NCI-H748 treated with DMSO at 0.1 percent for 48 hours (cell line): ENCODE measurements at places on chromosomes 11 and 22.
A peak's percentile ranks its signal among the peaks of the same experiment; 100 is the strongest.

GRCh38 chr22:42343121-42343454 is 72.6 kb upstream of the TCF20 start:
- no peak for DNase-seq

GRCh38 chr11:15758857-15759465 is 597.4 kb downstream of the SOX6 start:
- no peak for DNase-seq

DNA sequence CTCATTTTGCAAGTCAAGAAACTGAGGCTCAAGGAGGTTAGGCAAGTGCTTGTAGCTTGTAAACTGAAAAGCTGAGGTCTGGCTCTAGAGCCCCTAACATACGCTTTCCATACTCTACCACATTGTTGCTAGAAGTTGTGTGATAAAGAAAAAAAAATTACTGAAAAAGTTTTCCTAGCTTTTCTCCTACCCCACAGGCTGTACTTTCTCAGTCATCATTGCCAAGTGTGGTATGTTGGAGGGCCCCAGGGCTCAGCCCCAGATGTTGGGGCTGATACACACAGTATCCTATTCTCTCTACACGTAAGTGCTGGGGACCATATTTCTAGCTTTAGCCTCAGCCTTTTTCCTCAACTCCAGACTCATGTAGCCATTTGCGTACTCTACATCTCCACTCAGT is 16.0 kb downstream of the KREMEN1 start:
- no peak for DNase-seq

GRCh38 chr11:92907671-92908070 is 61.8 kb upstream of the MTNR1B start:
- DNase-seq: peak; percentile 84

- DNase-seq: no peak
Measured at GRCh38 chr11:70471254-70471653, 72.9 kb downstream of the CTTN start.

DNA sequence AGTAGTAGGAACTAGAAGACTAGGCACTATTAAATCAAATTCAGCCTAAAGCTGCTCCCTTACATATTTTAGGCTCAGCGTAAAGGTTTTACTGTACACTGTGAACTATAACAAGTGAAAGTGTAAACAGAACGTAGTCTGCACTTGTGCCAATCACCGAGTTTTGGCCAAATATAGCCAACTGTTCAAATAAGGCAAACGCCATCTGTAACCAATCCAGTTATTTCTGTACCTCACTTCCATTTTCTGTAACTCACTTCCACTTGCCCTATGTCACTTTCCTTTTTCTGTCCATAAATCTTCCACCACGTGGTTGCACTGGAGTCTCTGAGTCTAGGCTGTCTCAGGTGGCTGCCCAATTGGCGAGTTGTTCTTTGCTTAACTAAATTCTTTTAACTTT is 2132.2 kb downstream of the LRRC4C start:
- DNase-seq: no peak

DNA sequence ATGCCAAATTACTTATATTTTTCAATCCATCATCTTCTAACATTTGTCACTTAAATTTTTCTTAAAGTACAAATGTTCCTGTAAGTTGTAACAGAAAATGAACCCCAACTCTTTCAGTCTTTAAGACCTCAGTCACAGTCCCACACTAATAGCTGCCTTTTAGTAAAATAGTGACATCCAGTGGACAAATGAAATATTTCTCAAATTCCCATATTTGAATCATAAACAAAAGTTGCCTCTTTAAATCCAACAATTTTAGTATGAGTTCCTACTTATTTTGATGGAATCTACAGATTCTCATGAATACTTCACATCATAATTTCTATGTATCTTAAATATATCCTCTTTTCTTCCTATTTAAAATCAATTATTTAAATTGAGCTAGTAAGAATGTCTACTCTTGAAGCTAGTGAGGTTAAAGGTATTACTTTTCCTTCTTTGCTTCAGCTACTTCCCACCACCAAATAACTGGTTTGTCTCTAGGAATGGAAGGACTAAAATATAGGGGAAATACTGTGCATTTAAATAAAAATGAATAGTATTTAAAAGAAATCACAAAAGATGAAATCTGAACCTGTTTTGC is 9.2 kb downstream of the LIN7C start:
- DNase-seq: peak; percentile 17
